Smooth muscle cell of the umbilical artery (primary cell): ENCODE measurements at places on chromosomes 11 and 22. TPM values are rescaled to one million over a fixed set of nuclear protein-coding genes. Genes with fewer than 3 reads are reported as not detected.

Gene AGBL2
- total RNA-seq: 0.30 and 2.0 TPM in 2 replicates

Gene B4GALNT4
- 8.0 and 10.0 TPM in 2 replicates for total RNA-seq

Gene FLRT1
- 0.09 and 0.59 TPM in 2 replicates for total RNA-seq

Gene GRM5
- under 0.01 and 0.05 TPM in 2 replicates for total RNA-seq

Gene VSIG10L2
- not detected in 2 replicates for total RNA-seq

Gene P4HA3
- total RNA-seq: 116 and 240 TPM in 2 replicates

Gene POLR2F
- total RNA-seq: 26.1 and 39.7 TPM in 2 replicates

Gene TTC36
- total RNA-seq: 0.59 and 1.2 TPM in 2 replicates

Gene IFTAP
- 24.3 and 40.4 TPM in 2 replicates for total RNA-seq

Gene ST14
- total RNA-seq: not detected in 2 replicates

Gene OR2AG1
- total RNA-seq: not detected in 2 replicates
